ENCODE measurements at places on chromosomes 5 and 9.
A peak's percentile ranks its signal among the peaks of the same experiment; 100 is the strongest.

GRCh38 chr9:135144581-135145170 is 57.2 kb downstream of the OLFM1 start:
- no peak for DNase-seq

DNA sequence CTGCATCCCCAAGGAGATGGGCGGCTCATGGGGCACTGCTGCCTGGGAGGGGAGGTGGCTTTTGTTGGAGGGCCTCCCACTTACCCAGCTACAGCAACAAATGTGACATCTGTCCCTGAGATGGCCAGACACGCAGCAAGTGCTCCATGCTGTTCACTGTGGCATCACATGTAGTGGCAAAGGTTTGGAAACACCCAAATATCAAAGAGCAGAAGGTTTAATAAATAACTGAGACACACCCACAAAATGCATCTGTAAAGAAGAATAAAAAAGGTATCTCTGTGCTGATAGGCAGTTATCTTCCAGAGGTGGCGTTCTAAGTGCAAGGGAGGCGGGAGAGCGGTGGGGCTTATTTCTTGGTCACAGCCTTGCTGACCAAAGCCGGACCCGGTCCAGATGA is 23.3 kb upstream of the CLPTM1L start:
- no peak for DNase-seq

DNA sequence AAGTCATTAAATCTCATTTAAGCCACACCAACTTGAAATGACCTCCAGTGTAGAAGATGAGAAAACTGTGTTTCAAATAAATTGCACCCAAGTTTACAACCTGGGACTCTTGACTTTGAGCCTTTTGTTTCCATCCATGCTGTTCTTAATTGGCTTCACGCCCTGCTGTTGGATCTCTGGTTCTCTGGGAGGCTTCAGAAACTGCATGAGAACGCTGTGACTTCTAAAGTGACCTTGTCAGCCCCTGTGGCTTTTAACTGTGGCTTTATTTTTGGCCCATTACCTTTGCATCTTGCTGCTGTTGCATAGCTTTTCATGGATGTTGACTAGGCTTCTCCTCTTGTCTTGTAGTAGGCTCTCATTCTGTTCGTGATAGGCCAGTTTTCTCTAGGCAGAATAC is 29.3 kb downstream of the TNFAIP8 start:
- DNase-seq = no peak

DNA sequence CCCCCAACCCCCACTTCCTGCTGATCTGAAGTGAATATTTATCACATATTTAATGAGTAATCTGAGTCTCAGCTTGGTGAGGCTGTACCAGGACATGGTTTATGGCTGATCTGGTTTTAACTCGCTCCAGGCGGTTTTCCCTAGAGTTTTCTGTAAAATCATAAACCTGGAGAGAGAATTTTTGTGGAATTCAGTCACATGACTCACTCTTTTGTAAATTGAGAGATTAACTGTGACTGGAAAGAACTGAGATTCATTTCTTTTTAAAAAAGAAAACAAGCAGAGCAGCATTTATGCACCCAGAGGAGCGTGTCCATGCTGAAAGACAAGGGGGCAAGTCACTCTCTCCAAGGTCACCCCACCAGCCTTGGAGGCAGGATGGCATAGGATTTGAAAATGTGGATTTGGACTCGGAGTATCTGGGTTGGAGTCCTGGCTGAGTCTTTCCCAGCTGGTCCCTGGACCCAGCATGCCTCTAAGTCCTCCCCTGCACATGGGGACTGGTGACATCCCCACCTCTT is 81.8 kb downstream of the ZNF618 start:
- peak; percentile 67 for DNase-seq

GRCh38 chr9:107707428-107707837 is 217.9 kb upstream of the KLF4 start:
- no peak for DNase-seq

DNA sequence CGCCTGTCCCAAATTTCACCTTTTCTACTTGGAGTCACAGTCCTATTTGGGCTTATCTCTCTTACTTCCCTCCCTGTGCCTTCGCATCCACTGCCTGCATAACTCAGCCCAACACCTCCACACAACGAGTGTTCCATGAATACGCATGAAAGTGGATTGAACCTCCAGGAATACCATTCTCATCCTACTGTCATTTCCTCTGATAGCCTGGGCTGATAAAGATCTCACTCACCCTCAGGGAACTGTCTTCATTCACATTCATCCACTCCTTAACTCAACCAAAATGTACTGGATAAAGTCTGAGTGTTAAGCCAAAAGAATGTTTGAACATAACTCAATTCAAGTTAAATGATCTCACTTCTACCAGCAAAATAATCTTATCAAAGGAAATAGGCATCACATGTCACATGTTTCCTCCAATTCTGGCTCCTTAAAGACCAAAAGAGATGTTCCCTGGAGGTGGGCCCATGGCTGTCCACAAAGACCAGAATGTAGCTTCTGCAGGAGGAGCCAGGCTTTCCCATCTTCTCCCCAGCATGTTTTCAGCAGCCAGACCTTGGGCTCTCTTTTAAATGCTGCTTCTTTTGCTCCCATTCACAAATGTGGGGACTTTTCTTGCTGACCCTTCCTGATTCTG is 28.4 kb upstream of the TRIO start:
- no peak for DNase-seq

DNA sequence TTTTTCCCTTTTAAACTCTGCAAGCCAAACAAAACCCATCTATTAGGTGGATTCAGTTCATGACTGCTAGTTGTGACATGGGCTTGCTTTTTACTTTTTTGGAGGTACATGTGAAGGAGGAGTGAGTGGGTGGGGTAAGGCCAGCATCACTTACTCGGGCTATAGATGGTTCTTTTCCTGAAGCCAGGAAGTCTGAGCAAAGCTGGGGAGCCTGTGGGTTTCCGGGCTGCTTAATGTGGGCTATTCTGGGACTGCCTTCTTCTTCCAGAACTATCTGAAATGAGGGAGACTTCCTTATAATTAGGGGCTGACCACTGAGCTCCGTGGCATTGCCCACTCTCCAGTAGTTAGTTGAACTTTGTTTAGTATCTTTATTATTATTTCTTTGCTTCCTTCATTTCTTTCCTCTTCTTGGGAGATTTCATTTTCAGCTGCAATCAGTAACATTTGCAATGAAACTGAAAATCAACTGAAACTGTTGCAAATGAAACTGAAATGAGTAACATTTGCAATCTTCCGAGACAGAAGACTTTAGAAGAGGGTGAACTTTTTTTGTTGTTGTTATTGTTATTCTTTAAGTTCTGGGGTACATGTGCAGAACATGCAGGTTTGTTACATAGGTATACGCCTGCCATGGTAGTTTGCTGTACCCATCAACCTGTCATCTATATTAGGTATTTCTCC is 204.9 kb downstream of the LRRC70 start:
- no peak for DNase-seq

- DNase-seq = no peak
Measured at GRCh38 chr5:1726469-1726865, 73.2 kb downstream of the MRPL36 start.

All from right kidney (tissue), 9 donors.